ENCODE measurements at places on chromosomes 1 and 21. TPM values are rescaled to one million over a fixed set of nuclear protein-coding genes. Genes with fewer than 3 reads are reported as not detected.

GRHL3 gene
- polyA plus RNA-seq: 0.08 TPM

GRCh38 chr1:211133393-211133835 lies 534 bp downstream of the KCNH1 start:
- peaks cover 7% of the 10 kb centered on the region for H3K27me3 ChIP-seq
- H3K4me1 ChIP-seq: peaks cover 8% of the 10 kb centered on the region
- no peaks in the 10 kb centered on the region for H3K36me3 ChIP-seq
- DNase-seq: peak; percentile 51
- no peak overlapping the region for H3K27ac ChIP-seq

DNA sequence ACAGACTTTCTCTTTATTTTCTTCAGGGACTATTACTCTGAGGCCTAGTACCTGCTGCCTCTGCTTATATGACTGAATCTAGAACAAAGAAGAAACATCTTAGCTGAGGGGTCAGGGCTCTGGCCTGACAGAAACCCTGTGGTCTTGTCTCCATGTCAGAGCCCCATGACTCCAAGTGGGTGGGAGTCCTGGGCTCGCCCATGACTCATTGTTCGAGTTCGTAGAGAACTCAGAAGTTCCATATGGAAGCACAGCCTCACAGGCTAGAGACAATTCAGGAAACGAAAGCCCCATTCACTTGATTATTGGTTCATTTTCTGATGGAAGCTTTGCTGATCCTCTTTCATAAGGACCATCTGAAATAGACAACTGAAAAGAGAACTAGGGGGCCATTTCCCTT lies 73.2 kb downstream of the CD58 start:
- H3K36me3 ChIP-seq: no peaks in the 10 kb centered on the region
- DNase-seq: no peak
- H3K4me3 ChIP-seq: no peak overlapping the region
- H3K27ac ChIP-seq: no peak overlapping the region

DNA sequence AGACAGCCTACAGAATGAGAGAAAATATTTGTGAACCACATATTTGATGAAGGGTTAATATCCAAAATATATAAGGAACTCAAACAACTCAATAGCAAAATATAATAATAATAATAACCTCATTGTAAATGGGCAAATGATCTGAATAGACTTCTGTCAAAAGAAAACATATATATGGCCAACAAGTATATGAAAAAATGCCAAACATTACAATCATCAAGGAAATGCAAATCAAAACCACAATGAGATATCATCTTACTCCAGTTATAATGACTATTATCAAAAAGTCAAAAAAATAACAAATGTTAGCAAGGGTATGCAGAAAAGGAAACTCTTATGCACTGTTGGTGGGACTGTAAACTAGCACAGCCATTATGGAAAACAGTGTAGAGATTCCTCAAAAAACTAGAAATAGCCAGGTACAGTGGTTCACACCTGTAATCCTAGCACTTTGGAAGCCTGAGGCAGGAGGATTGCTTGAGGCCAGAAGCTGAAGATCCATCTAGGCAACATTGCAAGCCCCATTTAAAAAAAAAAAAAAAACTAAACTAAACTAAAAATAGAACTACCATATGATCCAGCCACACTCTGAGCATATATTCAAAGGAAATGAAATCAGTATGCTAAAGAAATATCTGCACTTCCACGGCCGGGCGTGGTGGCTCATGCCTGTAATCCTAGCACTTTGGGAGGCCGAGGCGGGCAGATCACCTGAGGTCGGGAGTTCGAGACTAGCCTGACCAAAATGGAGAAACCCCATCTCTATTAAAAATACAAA lies 17.3 kb upstream of the TRIM67 start:
- no peak overlapping the region for H3K4me3 ChIP-seq
- H3K27ac ChIP-seq: no peak overlapping the region
- H3K4me1 ChIP-seq: peaks cover 5% of the 10 kb centered on the region
- H3K27me3 ChIP-seq: no peaks in the 10 kb centered on the region
- H3K36me3 ChIP-seq: no peaks in the 10 kb centered on the region
- DNase-seq: no peak

- H3K27ac ChIP-seq: no peak overlapping the region
- DNase-seq: no peak
- peaks cover 20% of the 10 kb centered on the region for H3K4me1 ChIP-seq
- H3K27me3 ChIP-seq: no peaks in the 10 kb centered on the region
- no peak overlapping the region for H3K4me3 ChIP-seq
- H3K36me3 ChIP-seq: no peaks in the 10 kb centered on the region
Observed at GRCh38 chr1:21077085-21077484, 99.6 kb downstream of the EIF4G3 start.

- H3K4me3 ChIP-seq: no peak overlapping the region
- no peaks in the 10 kb centered on the region for H3K27me3 ChIP-seq
- no peaks in the 10 kb centered on the region for H3K4me1 ChIP-seq
- no peaks in the 10 kb centered on the region for H3K36me3 ChIP-seq
- H3K27ac ChIP-seq: no peak overlapping the region
Observed at GRCh38 chr1:107358619-107359327, 217.9 kb downstream of the NTNG1 start.

ITLN1 gene
- 1.8 TPM for polyA plus RNA-seq

AHDC1 gene
- 6.4 TPM for polyA plus RNA-seq
